ENCODE measurements at places on chromosomes 4 and X.
A peak's percentile ranks its signal among the peaks of the same experiment; 100 is the strongest.

DNA sequence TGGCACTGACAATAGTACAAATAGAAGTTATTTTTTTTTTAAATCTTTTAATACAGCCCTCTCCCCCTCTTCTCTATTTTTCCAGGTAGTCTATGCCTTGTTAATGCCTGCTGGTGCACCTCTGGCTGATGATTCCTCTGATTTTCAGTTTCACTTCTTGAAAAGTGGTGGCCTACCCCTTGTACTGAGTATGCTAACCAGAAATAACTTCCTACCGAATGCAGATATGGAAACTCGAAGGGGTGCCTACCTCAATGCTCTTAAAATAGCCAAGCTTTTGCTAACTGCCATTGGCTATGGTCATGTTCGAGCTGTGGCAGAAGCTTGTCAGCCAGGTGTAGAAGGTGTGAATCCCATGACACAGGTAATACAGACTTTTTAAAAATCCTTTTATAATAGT is 99.1 kb downstream of the USP9X start:
- no peak for DNase-seq

- no peak for DNase-seq
Observed at GRCh38 chr4:29276150-29276549, 1444.0 kb upstream of the PCDH7 start.

DNA sequence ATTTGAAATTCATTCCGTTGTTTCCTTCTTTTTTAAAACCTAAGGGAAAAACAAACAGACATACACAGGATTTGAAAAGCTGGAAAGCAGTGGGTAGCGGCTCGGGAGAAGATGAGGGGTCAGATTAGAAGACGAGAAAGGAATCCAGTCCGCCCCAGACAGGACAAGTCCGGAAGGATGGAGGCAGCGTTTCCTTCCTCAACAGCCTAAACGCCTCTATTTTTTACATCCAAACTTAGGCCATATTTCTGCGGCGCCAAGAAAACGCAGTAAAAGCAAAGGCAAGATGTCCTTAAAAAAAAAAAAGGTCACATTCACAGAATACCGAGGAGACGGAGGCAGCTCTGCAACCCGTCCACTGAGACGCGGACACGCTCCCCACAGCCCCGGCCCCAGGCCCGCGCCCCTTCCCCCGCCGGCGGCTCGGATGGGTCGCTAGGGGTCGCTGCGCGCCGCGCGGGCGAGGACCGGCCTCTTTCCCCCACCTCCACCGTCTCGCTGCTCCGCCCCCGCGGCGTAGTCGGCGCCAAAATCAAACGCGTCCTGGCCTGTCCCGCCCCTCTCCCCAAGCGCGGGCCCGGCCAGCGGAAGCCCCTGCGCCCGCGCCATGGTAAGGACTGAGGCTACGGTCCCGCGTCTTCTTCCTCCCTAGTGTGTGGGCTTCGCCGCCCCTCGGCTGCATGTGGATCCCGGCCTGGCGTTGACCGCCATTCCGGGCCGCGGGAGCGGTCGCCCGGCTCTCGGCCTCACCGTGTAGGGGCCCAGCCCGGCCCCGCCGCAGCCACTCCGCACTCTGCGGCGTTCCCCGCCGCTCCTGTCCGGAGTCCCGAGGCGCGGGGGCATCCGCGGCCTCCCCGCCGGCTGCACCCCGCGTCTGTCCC is at the start of gene MND1:
Gene MND1, plus strand, starts transcription at position 558 of the 881 bp plus-strand sequence. Its CDS starts 50 bp downstream, at position 608.
- DNase-seq: peak; percentile 52

GRCh38 chr4:7470111-7470510 is 35.4 kb upstream of the PSAPL1 start:
- no peak for DNase-seq

DNA sequence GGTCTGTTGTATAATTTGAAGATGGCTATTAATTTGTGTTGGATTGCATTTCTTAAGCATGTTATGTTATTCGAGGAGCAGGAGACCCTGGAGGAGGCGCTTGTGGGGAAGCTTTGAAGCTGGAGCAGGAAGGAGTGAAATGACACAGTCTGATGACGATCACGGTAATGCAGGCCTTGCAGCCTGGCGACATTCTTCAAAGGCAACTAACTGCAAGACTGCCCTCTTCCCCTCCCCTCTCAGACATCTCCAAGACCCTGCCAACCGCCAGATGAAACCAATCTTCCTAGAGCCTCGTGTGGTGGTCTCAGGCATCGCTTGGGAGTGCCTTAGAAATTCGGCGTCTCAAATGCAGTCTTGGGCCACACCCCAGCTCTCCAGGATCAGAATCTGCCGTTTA is 16.1 kb downstream of the CLCN4 start:
- DNase-seq: no peak

GRCh38 chr4:168151327-168151726 is 59.0 kb downstream of the ANXA10 start:
- DNase-seq: no peak
